ENCODE measurements at places on chromosomes 4 and X.

GRCh38 chr4:13470379-13470778, 13.8 kb downstream of the RAB28 start:
- DNase-seq: no peak

GRCh38 chr4:125838924-125839323, 524.2 kb downstream of the FAT4 start:
- DNase-seq: no peak

DNA sequence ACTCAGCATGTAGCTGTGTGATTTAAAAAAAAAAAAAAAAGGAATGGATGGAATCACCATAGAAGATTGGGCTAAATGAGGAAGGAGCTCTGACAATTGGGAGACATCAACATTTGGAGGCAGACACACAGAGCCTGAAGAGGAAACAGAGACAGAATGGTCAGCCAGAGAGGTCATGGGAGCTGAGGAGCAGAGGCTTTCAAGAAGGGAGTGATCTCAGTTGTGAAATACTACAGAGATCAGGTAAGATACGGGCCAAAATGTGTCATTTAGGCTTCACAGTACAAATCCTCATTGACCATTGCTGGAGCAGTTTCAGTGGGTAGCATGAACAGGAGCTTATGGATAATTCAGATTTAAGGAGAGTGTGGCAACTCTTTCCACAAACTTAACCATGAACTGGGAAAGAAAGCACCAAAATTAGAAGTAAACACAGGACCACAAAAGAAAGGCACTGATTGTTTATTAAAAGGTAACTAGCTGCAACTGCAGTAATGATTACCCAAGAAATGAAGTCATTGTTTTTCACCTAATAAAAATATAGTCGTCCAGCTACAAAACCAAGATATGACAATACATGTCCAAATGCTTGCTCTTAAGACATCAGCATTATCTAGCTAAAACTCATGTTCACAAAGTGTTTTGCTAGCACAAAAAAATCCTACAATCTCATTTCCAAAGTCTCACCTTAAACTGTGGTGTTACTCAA, 203.2 kb downstream of the DHX15 start:
- DNase-seq: no peak

GRCh38 chr4:61580721-61581377, 380.7 kb downstream of the ADGRL3 start:
- no peak for DNase-seq

- peak; percentile 3 for DNase-seq
Measured at GRCh38 chr4:176149680-176150355, 45.6 kb downstream of the SPATA4 start.
